ENCODE measurements at places on chromosomes 5 and 9.

GRCh38 chr9:128191406-128192046 is at the start of gene CIZ1:
Gene CIZ1, minus strand, starts transcription at chr9:128191572. Its CDS starts 715 bp downstream, at chr9:128190857.
- DNase-seq = peak; percentile 59

DNA sequence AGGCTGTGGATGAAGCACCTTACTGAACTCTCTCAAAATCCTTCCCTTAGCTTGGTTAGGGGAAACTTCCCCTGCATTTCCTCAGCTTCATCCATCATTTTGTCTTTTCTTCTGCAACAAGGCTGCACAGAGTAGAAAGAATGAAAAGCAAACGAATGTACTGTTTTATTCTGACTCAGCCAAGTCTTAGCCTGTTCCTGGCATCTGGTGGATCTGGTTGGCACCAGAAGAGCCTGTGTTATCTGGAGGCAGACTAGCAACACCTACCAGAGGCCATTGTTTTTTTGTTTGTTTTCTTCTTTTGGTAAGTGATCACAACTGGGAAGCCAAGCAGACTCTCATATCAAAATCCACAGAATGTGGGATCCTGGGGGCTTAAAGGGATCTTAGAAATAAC is 200.7 kb downstream of the FANCC start:
- no peak for DNase-seq

GRCh38 chr9:128374221-128374675 is 3.1 kb downstream of the URM1 start:
- no peak for DNase-seq

- DNase-seq = peak; percentile 50
Measured at GRCh38 chr5:1479581-1480188, 34.4 kb upstream of the SLC6A3 start.

- peak; percentile 56 for DNase-seq
Measured at GRCh38 chr5:58891086-58891970, 308.5 kb downstream of the RAB3C start.

- DNase-seq = no peak
Measured at GRCh38 chr5:97363577-97363976, 180.5 kb upstream of the RIOK2 start.

GRCh38 chr9:88653406-88653805 is 118.4 kb downstream of the NXNL2 start:
- no peak for DNase-seq

DNA sequence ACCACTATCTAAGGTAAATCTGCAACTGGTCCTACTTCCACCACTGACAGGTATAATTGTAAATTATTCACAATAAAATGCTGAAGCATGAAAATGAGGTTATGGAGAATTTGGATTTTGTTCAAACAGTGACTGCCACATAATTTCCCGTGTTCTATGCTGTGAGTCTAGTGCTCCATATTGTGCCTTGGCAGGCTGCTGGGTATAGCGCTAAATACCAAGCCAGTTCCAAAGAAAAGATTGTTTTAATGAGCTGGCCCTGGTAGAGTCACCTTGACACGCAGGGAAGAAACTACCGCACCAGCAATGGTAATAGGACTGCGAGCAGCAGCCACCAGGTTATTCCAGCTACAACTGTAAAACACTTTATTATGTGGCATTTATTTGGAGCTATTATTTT is 30.4 kb downstream of the PSMB7 start:
- DNase-seq = no peak

- DNase-seq = no peak
Measured at GRCh38 chr5:14184725-14185124, 41.6 kb downstream of the TRIO start.

GRCh38 chr5:40480392-40480791 is 199.3 kb upstream of the PTGER4 start:
- DNase-seq = peak; percentile 12

GRCh38 chr5:56557198-56557597 is 258.2 kb upstream of the MAP3K1 start:
- DNase-seq = no peak

GRCh38 chr9:119794836-119795235 is 425.6 kb upstream of the BRINP1 start:
- no peak for DNase-seq

DNA sequence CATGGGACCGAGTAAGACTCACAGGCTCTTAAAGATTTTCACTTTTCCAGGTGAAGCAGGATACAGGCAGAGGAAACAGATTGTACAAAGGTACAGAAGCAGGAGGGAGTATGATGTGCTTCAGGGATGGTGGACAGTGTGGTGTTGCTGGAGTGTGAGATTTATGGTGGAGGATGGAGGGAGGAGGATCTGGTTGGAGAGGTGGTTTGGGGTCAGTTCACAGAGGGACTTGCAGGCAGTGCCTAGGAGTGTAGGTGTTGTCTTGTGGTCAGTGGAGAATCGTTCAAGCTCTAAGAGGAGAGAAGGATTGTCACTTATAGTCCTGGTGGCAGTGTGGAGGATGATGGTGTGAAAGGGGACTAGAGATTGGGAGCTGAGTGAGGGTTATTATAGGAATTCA is 11.8 kb downstream of the RALGPS1 start:
- DNase-seq = no peak

DNA sequence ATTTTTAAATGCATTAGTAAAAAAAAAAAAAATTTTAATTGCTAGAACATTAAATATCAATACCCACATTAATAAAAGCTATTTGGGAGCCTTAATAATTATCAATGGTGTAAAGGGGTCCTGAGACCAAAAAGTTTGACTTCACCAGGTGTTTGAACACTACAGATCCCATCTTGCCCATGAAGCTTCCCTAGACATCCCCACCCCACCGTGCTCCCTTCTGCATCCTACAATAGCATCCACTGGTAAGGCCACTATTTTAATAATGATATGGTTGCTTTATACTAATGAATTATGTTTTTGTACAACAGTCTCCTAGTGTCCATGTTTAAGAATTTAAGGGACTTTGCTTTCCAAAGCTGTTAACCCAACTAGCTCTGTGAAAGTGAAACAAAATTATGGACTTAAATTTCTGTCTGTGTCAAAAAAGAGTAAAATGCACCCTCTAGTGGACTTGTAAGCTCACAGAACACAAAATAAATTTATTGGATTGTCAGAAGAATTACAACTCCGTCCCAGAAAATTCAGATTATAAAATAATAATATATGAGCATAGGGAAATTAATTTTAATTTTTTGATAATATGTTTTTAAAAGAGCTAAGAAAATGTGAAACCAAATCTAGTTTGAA is 76.0 kb downstream of the ARL15 start:
- no peak for DNase-seq

DNA sequence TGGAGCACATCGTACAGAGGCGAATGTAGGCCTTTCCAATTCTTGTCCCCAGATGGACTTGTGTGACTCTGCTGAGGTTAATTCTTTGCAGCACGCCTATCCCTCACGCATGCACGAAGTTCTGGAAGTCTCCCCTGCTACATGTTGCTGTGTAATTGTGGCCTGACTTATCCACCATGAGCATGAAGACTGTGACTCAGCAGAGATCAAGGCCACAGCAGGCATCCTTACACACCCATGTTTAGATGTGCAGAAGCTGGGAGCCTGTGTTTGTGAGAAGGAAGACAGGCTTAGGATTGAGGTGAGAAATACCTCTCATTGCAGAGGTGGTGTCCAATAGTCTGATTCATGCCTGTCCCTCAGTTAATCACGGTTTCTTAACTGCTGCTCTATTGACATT is 135.6 kb downstream of the ICE1 start:
- DNase-seq = no peak

DNA sequence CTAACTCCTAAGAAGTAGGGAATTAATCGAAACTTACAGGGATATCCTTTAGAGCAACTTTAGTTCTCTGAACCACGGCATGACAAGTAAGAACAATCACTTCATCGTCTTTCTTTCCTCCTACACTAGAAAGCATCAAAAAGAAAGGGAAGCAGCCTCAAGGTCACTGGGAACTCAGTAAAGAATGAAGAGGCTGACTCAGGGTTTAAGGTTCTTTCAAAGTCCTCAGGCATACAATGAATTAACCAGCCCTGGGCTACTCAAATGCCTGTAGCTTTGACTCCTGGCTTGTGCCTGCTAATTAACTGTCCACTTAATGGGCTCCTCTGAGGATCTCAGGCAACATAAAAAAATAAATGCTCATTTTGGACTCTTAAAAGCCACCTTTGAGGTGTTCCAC is 102.0 kb downstream of the TRIM32 start:
- no peak for DNase-seq

- no peak for DNase-seq
Measured at GRCh38 chr9:12697719-12698118, 4.5 kb downstream of the TYRP1 start.

DNA sequence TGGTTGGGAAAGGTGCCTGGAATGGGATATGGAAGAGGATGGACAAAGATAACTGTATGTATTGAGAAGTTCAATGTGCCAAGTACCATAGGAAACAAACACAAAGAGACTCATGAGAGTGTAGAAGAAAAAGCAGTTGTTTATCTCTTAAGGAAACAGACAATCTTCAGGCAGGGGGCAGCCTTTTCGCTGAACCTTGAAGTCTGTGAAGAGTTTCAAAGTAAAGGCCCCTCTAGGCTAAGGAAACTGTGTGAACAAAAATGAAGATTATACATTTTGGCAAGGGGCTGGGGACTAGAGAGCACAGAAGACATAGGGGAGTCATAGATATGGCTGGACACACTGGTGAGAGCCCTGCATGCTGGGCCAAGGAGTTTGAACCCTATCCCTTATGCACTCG is 27.5 kb upstream of the FRMPD1 start:
- DNase-seq = no peak

GRCh38 chr9:72864327-72864726 is 88.5 kb downstream of the ALDH1A1 start:
- no peak for DNase-seq

DNA sequence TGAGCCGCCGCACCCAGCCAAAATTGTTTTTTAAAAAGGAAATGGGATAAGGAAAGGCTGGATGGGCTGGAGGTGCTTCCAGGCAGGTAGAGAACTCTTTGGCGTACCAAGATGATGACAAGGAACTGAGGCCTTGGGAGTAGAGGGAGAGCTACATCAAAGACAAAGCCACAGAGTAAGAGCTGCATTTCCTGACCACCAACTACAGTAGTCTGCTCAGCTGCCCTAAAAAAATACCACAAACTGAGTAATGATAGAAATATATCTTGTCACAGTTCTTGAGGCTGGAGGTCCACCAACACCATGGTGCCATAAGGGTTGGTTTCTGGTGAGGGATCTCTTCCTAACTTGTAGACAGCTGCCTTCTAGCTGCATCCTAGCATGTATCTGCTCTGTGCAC is 8.2 kb downstream of the OR1K1 start:
- DNase-seq = no peak

DNA sequence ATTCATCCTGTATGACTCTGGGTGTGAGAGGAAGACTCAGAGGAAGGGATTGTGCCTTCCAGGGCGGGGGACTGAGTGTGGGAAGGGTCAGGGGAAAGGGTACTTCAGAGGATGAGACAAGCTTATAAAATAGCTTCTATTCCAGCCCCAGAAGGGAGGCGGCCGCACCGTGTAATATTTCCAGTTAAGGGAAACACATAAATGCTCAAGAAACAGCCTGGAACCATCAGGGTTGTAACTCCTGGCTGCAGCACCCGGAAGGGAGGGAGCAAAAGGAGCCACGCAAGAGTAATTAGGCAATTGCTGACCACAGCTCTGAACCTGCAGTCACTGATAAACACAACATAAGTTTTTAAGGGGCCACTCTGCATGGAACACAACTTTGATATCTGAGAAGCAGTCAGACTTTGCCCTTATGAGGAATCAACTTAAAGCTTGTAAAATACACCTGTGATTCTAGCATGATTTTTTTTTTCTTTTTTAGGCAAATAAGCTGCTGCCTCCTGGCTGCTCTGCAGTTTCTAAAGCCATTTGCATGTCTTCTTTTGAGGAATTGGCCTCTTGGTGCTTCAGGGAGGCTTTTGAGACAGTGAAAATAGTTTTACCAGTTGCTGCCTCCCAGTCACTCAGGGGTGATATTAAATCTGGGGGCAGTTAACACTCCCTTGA is 382.7 kb downstream of the ENC1 start:
- DNase-seq = no peak

- peak; percentile 4 for DNase-seq
Measured at GRCh38 chr5:103259705-103260355, 1.3 kb downstream of the MACIR start.
